ENCODE measurements at places on chromosomes 11 and 22. TPM values are rescaled to one million over a fixed set of nuclear protein-coding genes. Genes with fewer than 3 reads are reported as not detected.

The TREH gene
- total RNA-seq: not detected

The MYOD1 gene
- total RNA-seq: not detected

GRCh38 chr11:14106303-14107049, 144.0 kb downstream of the SPON1 start:
- no peak for DNase-seq

DNA sequence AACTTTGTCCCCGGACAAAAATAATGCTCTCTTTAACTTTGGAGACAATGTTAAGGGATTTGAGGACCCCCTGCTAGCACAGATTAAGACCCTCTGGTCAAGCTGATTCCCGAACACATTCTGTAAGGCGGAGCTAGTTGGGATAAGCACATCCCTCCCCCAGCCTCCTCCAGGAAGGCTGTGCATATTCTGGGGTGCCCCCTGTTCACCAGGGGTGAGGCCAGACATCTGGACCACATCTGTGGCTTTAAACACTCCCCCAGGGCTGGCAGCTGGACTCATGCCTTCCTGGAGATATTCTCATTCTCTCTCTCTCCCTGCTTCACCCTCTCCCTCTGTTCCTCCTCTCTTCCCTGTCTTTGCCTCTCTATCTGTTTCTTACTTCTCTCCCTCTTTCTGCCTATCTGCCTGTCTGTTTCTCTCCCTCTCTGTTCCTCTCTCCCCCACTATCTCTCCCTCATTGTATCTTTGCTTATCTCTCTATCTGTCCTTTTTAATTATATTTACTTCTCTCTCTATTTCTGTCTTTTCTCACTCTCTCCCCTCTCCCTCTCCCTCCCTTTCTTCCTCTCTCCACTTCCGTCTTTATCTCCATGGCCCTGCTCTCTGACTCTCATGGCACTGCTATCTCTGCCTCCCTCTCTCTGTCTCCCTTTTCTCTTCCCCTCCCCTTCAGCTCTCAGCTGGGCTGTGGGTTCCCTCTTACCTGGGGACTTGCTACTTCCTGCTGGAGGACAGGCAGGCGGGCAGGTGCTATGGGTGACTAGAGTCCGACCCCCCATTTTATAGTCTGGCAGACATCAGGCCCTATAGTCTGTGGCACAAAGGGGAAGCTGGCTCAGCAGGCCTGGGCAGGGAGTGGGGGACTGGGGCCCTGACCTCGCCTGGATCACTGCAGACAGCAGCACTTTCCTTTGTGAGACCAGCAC, at the start of gene CRYBB1:
TSS of gene CRYBB1 (minus strand) at position 757 of the 929 bp plus-strand sequence. CDS start 1,708 bp downstream, outside the sequence.
- no peak for DNase-seq

- no peak for DNase-seq
Measured at GRCh38 chr11:104879514-104880190, 18.6 kb downstream of the CASP12 start.

DNA sequence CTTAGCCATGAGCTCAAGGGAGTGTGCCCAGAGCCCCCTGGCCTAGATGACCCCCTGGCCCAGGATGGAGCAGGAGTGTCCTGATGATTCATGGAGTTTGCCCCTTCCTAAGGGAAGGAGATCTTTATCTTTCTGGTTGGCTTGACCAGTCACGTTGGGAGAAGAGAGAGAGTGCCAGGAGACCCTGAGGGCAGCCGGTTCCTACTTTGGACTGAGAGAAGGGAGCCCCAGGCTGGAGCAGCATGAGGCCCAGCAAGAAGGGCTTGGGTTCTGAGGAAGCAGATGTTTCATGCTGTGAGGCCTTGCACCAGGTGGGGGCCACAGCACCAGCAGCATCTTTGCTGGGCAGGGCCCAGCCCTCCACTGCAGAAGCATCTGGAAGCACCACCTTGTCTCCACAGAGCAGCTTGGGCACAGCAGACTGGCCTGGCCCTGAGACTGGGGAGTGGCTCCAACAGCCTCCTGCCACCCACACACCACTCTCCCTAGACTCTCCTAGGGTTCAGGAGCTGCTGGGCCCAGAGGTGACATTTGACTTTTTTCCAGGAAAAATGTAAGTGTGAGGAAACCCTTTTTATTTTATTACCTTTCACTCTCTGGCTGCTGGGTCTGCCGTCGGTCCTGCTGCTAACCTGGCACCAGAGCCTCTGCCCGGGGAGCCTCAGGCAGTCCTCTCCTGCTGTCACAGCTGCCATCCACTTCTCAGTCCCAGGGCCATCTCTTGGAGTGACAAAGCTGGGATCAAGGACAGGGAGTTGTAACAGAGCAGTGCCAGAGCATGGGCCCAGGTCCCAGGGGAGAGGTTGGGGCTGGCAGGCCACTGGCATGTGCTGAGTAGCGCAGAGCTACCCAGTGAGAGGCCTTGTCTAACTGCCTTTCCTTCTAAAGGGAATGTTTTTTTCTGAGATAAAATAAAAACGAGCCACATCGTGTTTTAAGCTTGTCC, 14.3 kb downstream of the ADORA2A start:
- peak; percentile 29 for DNase-seq

The NDUFS3 gene
- total RNA-seq: 122 TPM

DNA sequence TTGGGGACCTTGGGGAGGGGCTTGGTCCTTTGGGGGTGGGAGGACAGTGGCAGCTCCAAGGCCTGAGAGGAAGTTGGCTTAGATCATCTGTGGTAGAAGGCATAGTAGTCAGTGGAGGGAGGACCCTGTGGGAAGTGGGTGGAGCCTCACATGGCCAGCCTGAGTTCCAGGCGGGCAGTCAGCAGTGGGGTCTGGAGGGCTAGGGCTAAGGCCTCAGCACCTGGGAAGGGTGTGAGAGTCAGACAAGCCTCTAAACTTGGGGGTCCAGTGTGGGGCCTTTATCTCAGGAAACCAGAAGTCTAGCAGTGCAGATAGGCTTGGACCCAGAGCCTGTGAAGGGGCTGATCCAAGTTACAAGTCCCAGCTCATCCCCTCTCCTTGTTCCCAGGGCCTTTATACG, 4.0 kb downstream of the NLRX1 start:
- no peak for DNase-seq

DNA sequence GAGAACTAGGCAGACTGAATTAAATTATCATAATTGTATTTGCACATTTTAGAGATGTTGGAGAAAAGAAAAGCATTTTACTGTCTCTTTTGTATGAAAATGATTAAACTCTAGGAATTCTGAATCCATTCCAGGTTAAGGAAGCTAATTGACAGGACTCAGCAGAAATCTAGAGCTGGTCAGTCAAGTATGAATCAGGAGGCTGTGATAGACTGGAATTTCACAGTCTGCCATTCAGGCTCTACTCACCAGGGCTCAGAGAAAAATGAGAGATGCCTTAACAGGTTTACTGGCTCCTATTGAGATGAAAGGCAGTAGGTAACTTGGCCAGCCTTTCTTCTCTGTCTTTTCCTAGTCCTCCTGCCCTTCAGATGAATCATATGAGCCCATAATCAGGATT, 693.9 kb upstream of the CHORDC1 start:
- no peak for DNase-seq

The CRACR2B gene
- total RNA-seq: 19.7 TPM

DNA sequence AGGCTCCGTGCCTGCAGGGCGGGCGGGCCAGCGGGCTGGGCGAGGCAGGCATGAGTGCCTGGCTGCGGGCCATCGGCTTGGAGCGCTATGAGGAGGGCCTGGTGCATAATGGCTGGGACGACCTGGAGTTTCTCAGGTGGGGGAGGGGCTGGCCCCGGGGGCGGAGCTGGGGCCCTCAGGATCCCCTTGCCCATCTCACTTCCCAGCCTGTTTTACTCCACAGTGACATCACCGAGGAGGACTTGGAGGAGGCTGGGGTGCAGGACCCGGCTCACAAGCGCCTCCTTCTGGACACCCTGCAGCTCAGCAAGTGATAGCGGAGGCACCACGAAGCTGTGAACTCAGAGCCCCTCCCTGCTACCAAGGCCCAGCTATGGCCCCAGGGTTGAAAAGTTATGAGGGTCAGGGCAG, 5.9 kb downstream of the PHOX2A start:
- peak; percentile 83 for DNase-seq

- DNase-seq: no peak
Measured at GRCh38 chr11:126948563-126948962, 52.0 kb downstream of the KIRREL3 start.

DNA sequence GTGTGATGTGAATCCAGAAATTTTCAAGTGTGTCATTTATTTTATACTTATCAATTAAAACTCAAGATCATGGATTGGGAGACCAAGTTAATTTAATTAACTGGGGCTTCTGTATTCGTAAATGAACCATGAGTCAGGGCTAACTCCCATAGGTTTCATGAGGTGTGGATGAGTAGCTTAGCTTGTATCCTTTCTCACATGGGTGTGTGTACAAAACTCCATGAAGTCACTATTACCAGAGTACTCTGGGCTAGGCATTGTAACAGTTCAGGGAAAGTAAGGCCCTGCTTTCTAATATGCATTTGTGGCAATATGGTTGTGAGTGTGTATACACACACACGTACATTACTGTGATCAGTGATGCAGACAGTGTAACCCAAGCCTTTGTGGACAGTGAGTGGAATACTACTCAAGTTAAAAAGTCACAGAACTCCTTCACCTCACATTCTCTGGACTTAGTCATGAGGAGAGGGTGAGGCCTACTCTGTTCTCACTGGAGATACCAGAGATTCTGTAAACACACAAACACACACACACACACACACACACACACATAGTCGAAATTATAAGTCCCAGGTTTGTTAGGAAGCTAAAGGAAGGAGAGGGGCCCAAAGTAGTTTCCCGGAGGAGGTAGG, 3.5 kb downstream of the CNTF start:
- DNase-seq: no peak

- DNase-seq: no peak
Measured at GRCh38 chr11:111917788-111918187, 925 bp upstream of the C11orf52 start.

All from glutamatergic neuron (in vitro differentiated cells).